ENCODE measurements at places on chromosomes 13 and 19.

DNA sequence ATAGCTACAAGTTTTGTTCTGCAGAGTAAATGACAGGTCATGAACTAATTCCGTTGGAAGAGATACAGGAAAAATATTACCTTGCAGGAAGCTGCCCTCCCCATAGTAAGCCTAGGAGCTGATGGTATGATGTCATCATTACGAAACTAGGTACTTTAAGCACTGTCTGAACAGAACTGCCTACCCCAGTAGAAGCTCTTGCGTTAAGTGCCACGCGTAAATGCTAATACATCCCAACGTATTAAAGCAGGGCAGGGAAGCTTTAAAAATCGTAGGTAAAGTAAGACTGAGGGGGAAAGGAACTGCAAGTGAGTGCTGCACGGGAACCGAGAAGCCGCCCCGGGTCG lies 572 bp downstream of the UGGT2 start:
- no peak for DNase-seq

GRCh38 chr19:2487842-2488241 lies 11.9 kb downstream of the GADD45B start:
- no peak for DNase-seq

DNA sequence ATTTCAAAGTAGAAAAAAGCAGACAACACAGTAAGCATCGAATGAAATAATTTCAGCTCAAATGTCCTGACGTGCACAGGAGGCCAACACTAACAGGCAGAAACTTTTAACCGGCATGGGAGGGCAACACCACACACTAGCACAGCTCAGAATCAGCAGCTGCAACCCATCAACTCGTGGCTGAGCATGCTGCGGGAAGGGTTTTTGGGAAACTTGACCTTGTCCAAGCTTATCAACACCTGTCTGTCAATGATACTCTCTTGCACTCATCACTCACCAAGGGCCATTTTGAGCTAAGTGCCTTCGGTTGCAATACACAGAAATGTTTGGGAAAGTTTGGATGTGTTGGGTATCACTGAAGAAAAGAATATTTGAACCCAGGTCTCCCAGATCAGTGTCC lies 483.7 kb downstream of the TSHZ3 start:
- DNase-seq, result no peak

GRCh38 chr13:67369895-67370660 lies 139.9 kb upstream of the PCDH9 start:
- no peak for DNase-seq

DNA sequence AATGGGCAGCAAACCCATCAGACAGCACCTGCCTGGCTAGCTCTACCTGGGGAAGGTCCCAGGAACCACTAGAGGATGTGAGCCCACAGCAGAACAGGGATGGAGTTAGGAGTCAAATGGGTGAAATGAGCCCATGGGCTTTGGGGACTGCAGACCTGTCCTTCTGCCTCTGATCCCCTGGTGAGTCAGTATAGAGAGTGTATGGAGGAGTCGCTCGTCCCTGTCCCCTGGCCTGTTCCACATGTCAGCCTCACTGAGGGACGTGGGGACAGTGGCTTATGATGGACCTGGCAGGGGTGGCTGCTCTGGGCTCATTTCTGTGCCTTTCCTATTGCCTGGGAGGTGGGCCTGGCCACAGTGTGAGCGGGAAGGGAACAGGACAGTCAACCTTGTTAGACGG lies 4.0 kb downstream of the CEACAM1 start:
- DNase-seq, result no peak

DNA sequence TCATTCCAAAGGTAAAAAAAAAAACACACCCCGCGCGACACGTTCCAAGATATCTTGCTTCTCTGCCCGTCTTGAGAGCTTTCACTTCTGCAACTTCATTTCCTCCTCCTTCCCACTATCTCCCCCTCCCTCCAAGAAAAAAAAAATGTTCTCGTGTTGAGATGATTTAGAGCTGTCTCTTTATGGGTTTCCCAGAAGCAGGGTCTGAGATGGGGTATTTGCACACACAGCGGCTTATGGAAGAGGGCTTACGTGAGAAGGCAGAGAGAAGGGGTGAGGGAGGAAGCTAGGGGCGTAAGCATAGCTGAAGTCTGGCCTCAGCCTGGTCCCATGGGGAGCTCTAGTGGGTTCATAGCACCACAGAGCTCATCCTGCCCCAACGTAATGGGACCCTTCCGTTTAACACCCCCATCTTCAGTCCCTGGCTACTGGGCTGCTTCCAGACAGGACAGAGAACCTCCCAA lies 31.3 kb upstream of the USE1 start:
- no peak for DNase-seq

Data from NCI-H1048 (cell line).